ENCODE measurements at places on chromosomes 2 and 18. TPM values are rescaled to one million over a fixed set of nuclear protein-coding genes. Genes with fewer than 3 reads are reported as not detected.

Gene TUBB8B
- 6.3 TPM for polyA plus RNA-seq

Gene PARD3B
- not detected for polyA plus RNA-seq

DNA sequence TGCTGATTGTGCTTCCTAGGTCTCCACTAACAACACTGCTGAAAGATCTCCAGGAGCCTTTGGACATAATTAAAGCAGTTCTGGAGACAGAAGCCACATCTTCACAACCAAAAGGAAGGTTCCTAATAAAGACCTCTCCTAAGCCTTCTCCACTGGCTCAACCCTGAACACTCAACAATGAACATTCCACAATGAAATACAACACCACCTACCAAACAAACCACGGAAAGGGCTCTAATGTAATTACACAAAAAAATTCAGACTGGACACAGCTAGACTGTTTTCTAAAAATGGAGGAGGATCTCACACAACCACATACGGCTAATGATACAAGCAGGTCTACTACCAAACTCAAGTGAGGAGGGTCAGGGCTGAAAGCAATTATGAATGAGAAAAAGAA is 43.6 kb downstream of the NOL10 start:
- DNase-seq = no peak

Gene FSHR
- not detected for polyA plus RNA-seq

- DNase-seq = no peak
Measured at GRCh38 chr18:44870631-44871502, 190.2 kb downstream of the SETBP1 start.

GRCh38 chr18:71250191-71250590 is 961.3 kb downstream of the SOCS6 start:
- no peak for DNase-seq

GRCh38 chr18:29181151-29181901 is 1004.4 kb upstream of the CDH2 start:
- no peak for DNase-seq

Gene FBXO48
- polyA plus RNA-seq = 1.5 TPM

DNA sequence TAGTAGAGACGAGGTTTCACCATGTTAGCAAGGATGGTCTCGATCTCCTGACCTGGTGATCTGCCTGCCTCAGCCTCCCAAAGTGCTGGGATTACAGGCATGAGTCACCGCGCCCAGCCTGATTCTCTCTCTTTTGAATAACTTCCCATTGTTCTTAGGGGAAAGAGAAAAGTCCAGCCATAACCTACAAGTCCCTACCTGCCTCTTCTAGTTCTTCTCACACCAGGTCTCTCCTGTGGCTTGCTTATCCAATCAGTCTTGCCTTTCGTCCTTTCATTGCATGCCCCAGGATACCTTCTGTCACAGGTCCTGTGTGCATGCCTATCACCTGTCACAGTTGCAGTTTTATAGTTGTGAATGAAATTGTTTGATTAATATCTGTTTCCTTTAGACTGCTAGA is 148.1 kb downstream of the SLC4A3 start:
- DNase-seq = no peak

GRCh38 chr2:14316594-14316993 is 315.9 kb upstream of the LRATD1 start:
- DNase-seq = no peak

DNA sequence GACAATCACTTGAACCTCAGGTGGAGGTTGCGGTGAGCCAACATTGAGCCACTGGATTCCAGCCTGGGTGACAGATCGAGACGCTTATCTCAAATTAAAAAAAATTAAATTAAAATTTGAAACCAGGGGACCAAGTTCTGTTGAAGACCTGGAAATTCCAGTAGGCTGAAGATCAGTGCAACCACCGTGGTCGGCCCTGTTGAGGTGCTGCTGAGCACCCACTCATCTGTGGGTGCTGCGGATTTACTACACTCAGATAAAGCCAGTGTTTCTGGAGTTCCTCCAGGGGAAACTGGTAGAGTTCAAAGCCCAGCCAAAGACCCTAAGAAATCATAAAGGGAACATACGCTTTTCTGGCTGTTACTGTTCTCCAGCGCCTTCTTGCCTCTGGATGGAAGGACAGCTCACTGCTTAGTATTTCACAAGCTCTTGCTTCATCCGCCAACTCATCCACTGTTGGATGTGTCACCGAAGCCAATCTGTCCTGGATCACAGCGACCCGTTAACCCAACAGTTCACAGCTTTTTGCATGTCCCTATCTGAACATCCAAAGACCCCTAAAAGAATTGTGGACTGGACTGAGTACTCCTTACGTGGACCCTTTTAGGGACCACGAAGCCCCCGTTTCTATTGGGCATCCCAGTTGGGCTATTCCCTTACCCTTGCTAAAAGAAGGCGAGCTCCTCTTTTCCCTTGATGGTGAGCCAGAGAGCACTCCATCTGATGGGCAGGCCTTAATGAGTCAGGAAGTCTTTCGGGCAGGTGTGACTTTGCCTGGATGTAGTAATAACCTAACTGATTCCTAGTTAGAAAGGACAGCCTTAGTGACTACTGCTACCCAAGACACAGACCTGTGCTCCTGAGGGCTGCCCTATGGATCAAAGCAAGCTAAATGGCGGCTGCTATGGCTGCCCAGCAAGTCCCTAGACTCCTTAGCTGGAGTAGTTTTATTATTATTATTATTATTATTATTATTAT is 6.0 kb upstream of the ALPP start:
- DNase-seq = no peak

GRCh38 chr2:204529795-204530463 is 15.3 kb upstream of the PARD3B start:
- no peak for DNase-seq

DNA sequence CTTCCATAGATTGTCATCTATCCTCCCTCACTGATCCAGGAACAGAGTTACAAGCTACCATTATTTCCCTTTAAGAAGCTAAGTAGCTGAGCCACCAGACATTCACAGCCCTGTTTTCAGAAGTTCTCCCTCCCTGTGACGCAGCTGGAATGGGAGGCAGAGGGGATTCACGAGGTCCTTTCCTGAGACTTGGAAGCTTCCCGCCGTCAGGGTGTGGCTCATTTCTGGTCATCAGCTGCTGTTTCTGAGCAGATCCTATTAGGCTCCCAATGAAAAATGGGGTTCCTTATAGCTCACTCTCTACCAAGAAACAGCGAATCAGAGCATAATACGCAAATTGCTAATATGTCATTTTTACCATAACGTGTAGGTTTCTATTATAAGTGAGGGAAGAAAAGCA is 559.3 kb upstream of the ID2 start:
- no peak for DNase-seq

Gene HOXD8
- polyA plus RNA-seq = not detected

- no peak for DNase-seq
Measured at GRCh38 chr2:95031726-95032116, 6.2 kb downstream of the MAL start.

GRCh38 chr2:15041429-15041837 is 408.9 kb downstream of the LRATD1 start:
- DNase-seq = no peak

GRCh38 chr2:71757351-71757750 is 304.0 kb downstream of the DYSF start:
- DNase-seq = no peak
